ENCODE measurements at places on chromosomes 6 and 20. TPM values are rescaled to one million over a fixed set of nuclear protein-coding genes. Genes with fewer than 3 reads are reported as not detected.

KCNK16 gene
- not detected for total RNA-seq

ASIP gene
- not detected for total RNA-seq

MYL9 gene
- total RNA-seq = 0.66 TPM

CEP57L1 gene
- total RNA-seq = 36.9 TPM

ZBTB2 gene
- total RNA-seq = 19.3 TPM

SLC13A3 gene
- total RNA-seq = 0.07 TPM

PDYN gene
- total RNA-seq = not detected

NRSN1 gene
- not detected for total RNA-seq

TSPO2 gene
- total RNA-seq = not detected

MMP24 gene
- not detected for total RNA-seq

KIF25 gene
- total RNA-seq = not detected

SLC25A27 gene
- total RNA-seq = 1.6 TPM

PPP1R3G gene
- 0.09 TPM for total RNA-seq

STX11 gene
- 20.9 TPM for total RNA-seq

SSTR4 gene
- not detected for total RNA-seq

AHCY gene
- 183 TPM for total RNA-seq

DUSP22 gene
- 33.7 TPM for total RNA-seq

PRRT1 gene
- total RNA-seq = 0.43 TPM

BNIP5 gene
- total RNA-seq = not detected

OR12D3 gene
- total RNA-seq = not detected

BAG2 gene
- 8.2 TPM for total RNA-seq

SRSF12 gene
- total RNA-seq = 0.26 TPM

CST4 gene
- not detected for total RNA-seq

ABRACL gene
- 92.5 TPM for total RNA-seq

MOCS1 gene
- total RNA-seq = 6.2 TPM

SLC32A1 gene
- total RNA-seq = not detected

KCNK5 gene
- total RNA-seq = 12.7 TPM

POU3F2 gene
- total RNA-seq = not detected

SYNCRIP gene
- 191 TPM for total RNA-seq

ASF1A gene
- total RNA-seq = 21.2 TPM

CCN6 gene
- 0.32 TPM for total RNA-seq

CGAS gene
- total RNA-seq = 22.2 TPM

LAMA2 gene
- total RNA-seq = 0.80 TPM

NMBR gene
- not detected for total RNA-seq

ROS1 gene
- not detected for total RNA-seq
